CD4-positive, alpha-beta memory T cell (primary cell): ENCODE measurements at places on chromosomes 3 and 15. TPM values are rescaled to one million over a fixed set of nuclear protein-coding genes. Genes with fewer than 3 reads are reported as not detected.

Gene LINGO1
- not detected for total RNA-seq

Gene PODXL2
- total RNA-seq: 4.2 TPM

Gene ALS2CL
- 26.3 TPM for total RNA-seq

DNA sequence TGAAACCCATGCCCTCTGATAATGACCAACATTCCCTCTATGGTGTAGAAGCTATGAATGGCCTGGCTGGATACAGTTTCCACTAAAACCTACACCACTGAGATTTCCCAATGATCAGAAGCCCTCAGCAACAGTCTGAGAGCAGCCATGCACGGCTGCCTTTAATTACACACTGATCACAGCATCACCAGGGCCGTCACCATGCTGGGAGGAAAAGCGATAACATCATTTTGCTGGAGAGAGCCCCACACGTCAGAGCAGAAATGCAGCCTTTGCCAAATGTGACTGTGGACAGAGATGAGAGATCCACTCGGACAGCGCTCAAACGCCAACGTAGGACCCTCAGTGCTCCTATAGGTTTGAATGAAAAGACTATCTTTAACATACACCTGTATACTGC is 135.0 kb downstream of the XXYLT1 start:
- no peak overlapping the region for H3K27ac ChIP-seq
- DNase-seq: no peak
- H3K36me3 ChIP-seq: no peaks in the 10 kb centered on the region
- peaks cover 14% of the 10 kb centered on the region for H3K4me1 ChIP-seq
- H3K4me3 ChIP-seq: no peak overlapping the region

- H3K27ac ChIP-seq: no peak overlapping the region
- H3K36me3 ChIP-seq: no peaks in the 10 kb centered on the region
- no peaks in the 10 kb centered on the region for H3K27me3 ChIP-seq
- no peak overlapping the region for H3K4me3 ChIP-seq
- no peak for DNase-seq
- H3K4me1 ChIP-seq: no peaks in the 10 kb centered on the region
Observed at GRCh38 chr15:68197170-68197492, 8.0 kb downstream of the CALML4 start.

GRCh38 chr3:48024401-48024800 is 8.2 kb upstream of the MAP4 start:
- no peak overlapping the region for H3K4me3 ChIP-seq
- no peak overlapping the region for H3K27ac ChIP-seq
- H3K36me3 ChIP-seq: no peaks in the 10 kb centered on the region
- H3K4me1 ChIP-seq: no peaks in the 10 kb centered on the region
- H3K27me3 ChIP-seq: no peaks in the 10 kb centered on the region

DNA sequence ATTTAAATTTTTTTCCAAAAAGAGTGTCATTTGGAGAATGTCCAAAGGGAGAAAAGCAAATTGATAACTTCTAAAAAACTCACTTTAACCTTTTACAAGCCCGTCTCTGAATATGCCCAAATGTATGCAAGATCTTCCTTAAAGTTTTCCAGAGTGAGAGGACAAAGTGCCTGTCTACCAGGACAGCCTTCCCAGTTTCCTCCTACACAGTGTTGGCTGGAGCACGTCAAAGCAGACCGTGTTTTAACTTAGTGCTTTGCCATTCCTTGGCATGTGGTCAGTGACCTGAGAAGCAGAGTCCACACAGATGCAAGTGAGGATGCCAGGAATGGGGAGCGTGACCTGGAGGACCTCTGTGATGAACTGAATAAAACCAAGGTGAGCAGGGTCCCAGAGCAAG is 245.7 kb downstream of the FAM43A start:
- no peak for DNase-seq
- H3K27me3 ChIP-seq: no peaks in the 10 kb centered on the region
- no peak overlapping the region for H3K4me3 ChIP-seq
- H3K27ac ChIP-seq: no peak overlapping the region
- H3K36me3 ChIP-seq: no peaks in the 10 kb centered on the region

DNA sequence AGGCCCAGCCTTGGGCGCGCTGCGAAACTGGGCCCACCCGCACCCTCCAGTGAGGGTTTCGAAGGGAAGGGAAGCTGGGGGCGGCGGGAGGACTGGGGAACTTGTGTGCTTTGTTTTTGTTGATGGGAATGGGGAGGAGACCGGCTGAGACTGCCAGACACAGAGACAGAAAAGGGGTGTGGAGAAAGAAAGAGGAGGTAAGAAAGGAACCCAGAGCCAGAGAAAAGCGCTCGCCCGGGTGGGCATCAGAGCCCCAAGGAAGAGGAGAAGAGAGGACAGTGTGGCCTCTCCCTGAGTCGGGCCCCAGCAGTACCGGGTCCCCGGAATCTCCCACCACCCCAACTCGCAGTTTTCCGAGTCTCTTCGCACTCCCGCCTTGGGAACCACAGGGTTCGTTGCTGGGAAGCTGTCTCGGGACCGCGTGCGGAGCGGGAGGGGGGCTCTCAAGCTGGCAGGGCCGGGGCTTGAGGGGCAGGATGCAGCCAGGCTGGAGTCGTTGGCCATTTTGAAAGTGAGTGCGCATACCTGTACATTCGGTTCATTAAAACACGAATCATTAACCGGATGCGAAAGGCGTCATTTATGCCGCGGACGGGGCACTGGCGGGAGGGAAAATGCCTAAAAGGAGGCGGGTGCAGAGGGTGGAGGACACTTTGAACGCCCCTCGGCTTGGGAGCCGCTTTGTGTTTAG is 3.1 kb downstream of the SKOR1 start:
- H3K27me3 ChIP-seq: peaks cover 48% of the 10 kb centered on the region
- no peak overlapping the region for H3K27ac ChIP-seq
- peaks cover 62% of the 10 kb centered on the region for H3K4me1 ChIP-seq
- DNase-seq: no peak
- no peak overlapping the region for H3K4me3 ChIP-seq
- no peaks in the 10 kb centered on the region for H3K36me3 ChIP-seq

- no peak overlapping the region for H3K4me3 ChIP-seq
- H3K27me3 ChIP-seq: no peaks in the 10 kb centered on the region
- no peaks in the 10 kb centered on the region for H3K4me1 ChIP-seq
- no peak for DNase-seq
- H3K27ac ChIP-seq: no peak overlapping the region
Observed at GRCh38 chr3:66592016-66592761, 91.4 kb upstream of the LRIG1 start.

DNA sequence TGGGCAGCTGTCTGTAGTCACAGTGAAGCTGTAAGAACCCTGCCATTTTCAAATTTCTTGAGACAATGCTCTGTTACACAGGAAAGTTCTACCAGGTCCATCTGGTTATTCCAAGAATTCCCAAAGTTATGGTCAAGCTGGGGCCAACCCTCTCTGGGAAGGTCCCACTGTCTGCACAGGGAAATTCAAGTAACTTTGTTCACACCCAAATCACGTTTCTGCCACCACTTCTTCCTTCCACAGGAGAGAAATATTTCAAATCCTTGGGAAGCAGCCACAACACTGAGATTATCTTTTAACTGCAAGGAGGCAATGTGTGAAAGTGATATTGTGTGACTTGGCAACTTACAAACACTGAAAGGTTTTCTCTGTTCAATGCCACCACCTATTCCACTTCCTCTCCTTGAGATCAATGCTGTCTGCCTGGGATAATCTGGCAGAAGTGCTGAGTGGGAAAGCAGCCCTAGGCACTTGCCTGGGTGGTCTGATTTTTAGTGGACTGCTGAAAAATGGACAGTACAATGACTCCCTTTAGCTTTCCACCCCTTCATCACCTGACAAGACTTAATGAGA is 5.6 kb downstream of the SCAMP2 start:
- no peaks in the 10 kb centered on the region for H3K36me3 ChIP-seq
- no peak overlapping the region for H3K4me3 ChIP-seq

- no peak for DNase-seq
- H3K36me3 ChIP-seq: no peaks in the 10 kb centered on the region
- no peak overlapping the region for H3K4me3 ChIP-seq
Observed at GRCh38 chr3:184428561-184429175, 48.8 kb downstream of the CHRD start.

DNA sequence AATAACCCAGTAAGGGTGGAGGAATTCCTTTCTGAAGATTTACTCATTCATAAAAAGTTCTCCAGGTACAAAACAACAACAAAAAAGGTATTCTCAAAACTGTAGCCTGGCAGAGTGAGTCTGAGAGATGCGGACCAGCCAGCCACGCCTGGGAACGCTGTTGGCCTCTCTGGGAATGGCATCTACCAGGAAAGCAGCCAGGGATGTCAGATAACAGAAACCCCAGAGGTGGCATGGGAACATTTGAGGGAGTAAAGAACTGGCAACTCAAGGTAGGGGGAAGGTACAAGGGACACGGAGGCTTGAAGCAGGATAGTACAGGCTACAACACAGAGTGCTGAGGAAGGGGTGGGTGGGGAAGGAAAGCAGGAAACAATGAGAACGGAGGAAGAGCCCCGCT is 7.1 kb upstream of the AP3S2 start:
- no peak overlapping the region for H3K27ac ChIP-seq
- no peaks in the 10 kb centered on the region for H3K4me1 ChIP-seq
- DNase-seq: no peak

GRCh38 chr3:37892927-37893600 is 31.4 kb downstream of the CTDSPL start:
- H3K4me1 ChIP-seq: no peaks in the 10 kb centered on the region
- no peaks in the 10 kb centered on the region for H3K27me3 ChIP-seq
- no peak overlapping the region for H3K4me3 ChIP-seq

- no peaks in the 10 kb centered on the region for H3K36me3 ChIP-seq
- DNase-seq: no peak
- no peaks in the 10 kb centered on the region for H3K27me3 ChIP-seq
- H3K4me1 ChIP-seq: no peaks in the 10 kb centered on the region
- no peak overlapping the region for H3K27ac ChIP-seq
Observed at GRCh38 chr3:165217739-165218138, 21.6 kb upstream of the SLITRK3 start.

- peaks cover 19% of the 10 kb centered on the region for H3K36me3 ChIP-seq
- H3K27me3 ChIP-seq: no peaks in the 10 kb centered on the region
- DNase-seq: no peak
Observed at GRCh38 chr3:45007091-45007490, 19.0 kb upstream of the CLEC3B start.

GRCh38 chr3:160748787-160749186 is 7.2 kb upstream of the PPM1L start:
- H3K4me3 ChIP-seq: no peak overlapping the region
- no peak for DNase-seq
- no peak overlapping the region for H3K27ac ChIP-seq
- H3K36me3 ChIP-seq: no peaks in the 10 kb centered on the region
- peaks cover 2% of the 10 kb centered on the region for H3K4me1 ChIP-seq
- no peaks in the 10 kb centered on the region for H3K27me3 ChIP-seq

DNA sequence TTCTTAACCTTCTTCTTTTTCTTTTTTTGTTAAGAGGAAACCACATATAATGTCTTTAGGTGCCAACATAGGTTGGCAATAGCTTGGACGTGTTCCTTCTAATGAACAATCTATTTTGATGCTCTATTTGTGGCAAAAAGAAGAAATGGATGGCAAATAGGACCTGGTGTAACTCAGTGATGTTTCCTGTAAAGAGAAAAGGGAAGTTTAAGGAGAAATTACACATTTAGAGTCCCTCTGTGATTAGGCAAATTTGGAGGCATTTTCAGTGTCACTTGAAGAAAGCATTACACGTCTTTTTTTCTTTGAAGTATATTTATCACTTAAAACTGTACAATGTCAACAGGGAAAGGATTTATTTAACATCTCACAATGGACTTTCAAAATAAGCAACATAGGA is 327.1 kb downstream of the ZIC1 start:
- no peaks in the 10 kb centered on the region for H3K4me1 ChIP-seq
- H3K4me3 ChIP-seq: no peak overlapping the region
- H3K27me3 ChIP-seq: no peaks in the 10 kb centered on the region
- DNase-seq: no peak
- H3K27ac ChIP-seq: no peak overlapping the region

GRCh38 chr3:99648101-99648500 is 9.7 kb downstream of the COL8A1 start:
- no peak for DNase-seq
- no peaks in the 10 kb centered on the region for H3K27me3 ChIP-seq
- no peak overlapping the region for H3K27ac ChIP-seq
- no peak overlapping the region for H3K4me3 ChIP-seq

GRCh38 chr3:54760201-54760600 is 167.7 kb downstream of the LRTM1 start:
- no peaks in the 10 kb centered on the region for H3K4me1 ChIP-seq
- H3K27me3 ChIP-seq: no peaks in the 10 kb centered on the region
- no peak for DNase-seq
- H3K27ac ChIP-seq: no peak overlapping the region

DNA sequence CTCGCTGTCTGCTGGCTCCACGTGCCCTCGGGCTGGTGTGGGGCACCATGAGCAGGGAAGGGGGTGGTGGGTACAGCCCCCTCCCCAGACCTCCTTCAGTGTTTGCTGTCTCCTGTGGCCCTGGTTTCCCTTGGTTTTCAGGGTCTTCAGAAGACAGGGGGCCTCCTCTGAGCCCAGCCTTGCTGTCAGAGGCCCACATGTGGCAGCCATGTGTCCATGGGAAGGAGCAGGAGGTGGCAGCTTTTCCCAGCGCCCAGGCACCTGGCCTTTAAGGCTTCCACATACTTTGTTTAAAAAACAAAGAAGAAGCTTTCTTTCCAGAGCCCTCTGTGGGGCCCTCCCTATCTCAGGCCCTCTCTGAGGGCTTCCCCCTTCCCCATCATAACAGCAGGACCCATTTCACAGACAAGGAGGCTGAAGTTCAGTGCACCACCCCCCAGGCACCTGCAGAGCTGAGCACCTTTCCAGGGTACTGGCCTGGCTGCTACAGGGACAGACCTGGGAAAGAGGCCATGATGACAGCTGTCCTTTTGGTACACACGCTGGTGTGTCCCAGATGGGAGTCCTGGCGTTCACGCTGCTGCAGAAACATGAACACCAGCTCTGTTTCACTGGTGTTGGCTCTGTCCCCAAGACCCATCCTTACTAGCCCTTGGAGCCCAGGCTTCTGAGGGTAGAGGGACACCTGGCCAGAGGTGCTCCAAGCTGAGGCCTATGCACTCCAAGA is 73.7 kb downstream of the DNAJB8 start:
- no peak for DNase-seq
- no peak overlapping the region for H3K27ac ChIP-seq
- no peaks in the 10 kb centered on the region for H3K4me1 ChIP-seq
- no peak overlapping the region for H3K4me3 ChIP-seq
- H3K36me3 ChIP-seq: no peaks in the 10 kb centered on the region
- no peaks in the 10 kb centered on the region for H3K27me3 ChIP-seq

DNA sequence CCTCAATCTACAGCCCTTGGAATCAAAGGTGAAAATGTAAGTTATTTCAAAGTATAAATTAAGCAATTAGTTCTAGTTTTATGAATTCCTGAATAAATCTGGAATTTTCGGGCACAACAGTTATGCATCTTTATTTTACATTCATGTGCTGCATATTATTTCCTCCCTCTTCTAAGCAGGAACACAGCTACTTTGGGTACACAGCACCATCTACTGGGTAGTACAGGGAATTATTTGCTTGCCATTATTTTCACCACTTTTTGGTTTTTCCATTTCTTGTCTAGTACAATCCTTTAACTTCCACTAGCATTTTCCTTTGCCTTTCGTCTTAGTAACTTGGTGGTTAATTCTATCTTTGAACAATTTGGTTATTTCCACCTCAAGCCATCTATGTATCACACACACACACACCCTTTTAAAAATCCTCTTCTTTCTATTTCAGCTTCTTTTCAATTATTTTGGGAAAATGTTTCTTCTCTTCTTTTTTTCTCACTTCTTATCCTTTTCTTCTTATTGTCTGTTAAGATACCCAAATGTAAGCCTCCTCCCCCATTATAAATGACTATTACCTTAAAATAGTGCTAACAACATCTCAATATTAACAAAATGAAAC is 451.0 kb downstream of the MFSD1 start:
- H3K36me3 ChIP-seq: no peaks in the 10 kb centered on the region
- H3K4me3 ChIP-seq: no peak overlapping the region
- H3K4me1 ChIP-seq: no peaks in the 10 kb centered on the region

GRCh38 chr15:99059010-99059981 is 45.6 kb upstream of the SYNM start:
- H3K4me3 ChIP-seq: peak overlapping the region; percentile 32
- peaks cover 8% of the 10 kb centered on the region for H3K4me1 ChIP-seq
- peaks cover 6% of the 10 kb centered on the region for H3K27me3 ChIP-seq
- H3K36me3 ChIP-seq: no peaks in the 10 kb centered on the region
